ENCODE measurements at places on chromosomes 7 and 10.

DNA sequence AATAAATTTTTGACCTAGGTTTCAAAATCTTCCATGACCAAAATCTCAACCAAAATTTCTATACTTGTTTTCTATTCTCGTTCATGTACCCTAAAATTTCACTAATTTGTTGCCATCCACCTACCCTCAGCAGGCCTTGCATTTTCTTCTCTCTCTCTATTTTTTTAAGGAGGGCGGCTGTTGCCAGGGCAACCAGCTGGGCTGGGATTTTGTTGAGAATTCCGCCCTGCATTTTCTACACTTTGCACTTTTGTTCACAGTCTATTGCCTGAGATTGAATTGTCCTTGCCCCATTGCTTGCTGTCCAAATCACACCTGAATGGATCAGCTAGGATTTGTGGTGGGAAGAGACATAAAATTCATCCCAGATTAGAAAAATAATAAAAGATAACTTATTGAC lies 657.5 kb upstream of the NRP1 start:
- DNase-seq: no peak

DNA sequence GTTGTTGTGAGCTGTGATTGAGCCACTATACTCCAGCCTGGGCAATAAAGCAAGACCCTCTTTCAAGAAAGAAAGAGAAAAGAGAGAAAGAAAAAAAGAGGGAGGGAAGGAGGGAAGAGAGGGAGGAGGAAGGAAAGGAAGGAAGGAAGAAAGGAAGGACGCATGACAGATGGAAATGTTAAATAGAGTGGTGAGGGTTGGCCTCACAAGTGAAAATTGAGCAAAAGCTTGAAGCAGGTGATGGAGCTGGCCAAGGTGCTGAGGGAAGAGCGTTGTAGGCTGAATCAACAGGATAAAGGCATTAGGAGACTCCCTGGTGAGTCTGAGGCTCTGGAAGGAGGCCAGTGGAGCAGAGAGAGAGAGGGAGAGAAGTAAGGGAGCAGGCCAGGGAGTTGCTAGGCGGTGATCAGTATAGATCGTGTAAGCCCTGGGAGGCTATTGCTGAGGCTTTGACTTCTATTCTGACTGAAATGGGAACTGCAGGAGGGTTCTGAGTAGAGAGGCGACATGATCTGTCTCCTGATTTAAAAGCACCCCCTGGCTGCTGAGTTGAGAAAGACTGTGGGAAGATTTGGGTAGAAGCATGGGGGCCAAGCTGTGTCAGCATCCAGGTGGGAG lies 26.5 kb upstream of the TMEM248 start:
- peak; percentile 7 for DNase-seq

- DNase-seq: peak; percentile 20
Observed at GRCh38 chr7:137169282-137169698, 174.2 kb downstream of the PTN start.

DNA sequence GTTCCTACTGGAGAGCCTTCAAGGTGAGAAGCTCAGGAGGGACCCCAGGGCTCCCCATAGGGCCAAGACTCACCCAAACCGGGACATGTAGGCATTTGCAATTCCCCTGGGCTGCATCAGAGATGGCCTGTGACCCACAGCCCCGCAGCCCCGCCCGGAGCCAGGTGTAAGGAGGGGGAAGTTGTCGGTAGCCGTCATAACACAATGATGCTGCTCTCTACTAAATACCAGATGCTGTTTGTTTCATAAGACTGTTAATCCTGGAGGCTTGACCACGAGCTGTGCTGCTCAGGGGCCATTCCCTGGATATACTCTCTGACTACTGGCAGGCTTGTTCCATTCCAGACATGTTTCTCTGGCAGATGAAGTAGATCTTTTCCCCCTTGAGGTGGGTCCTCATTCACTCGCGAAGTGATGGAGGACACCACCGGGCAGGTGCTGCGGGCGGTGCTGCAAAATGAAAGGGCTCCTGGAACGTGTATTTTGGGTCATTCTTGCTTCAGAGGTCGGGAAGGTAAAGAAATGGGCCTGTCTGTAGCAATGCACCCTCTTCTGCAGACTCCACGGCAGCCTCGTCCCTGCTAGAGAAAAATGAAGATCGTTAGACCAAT lies 61.1 kb downstream of the MKI67 start:
- peak; percentile 72 for DNase-seq

- no peak for DNase-seq
Observed at GRCh38 chr7:100198266-100198665, 20.5 kb downstream of the STAG3 start.

- DNase-seq: no peak
Observed at GRCh38 chr7:47576031-47576865, 5.7 kb downstream of the TNS3 start.

DNA sequence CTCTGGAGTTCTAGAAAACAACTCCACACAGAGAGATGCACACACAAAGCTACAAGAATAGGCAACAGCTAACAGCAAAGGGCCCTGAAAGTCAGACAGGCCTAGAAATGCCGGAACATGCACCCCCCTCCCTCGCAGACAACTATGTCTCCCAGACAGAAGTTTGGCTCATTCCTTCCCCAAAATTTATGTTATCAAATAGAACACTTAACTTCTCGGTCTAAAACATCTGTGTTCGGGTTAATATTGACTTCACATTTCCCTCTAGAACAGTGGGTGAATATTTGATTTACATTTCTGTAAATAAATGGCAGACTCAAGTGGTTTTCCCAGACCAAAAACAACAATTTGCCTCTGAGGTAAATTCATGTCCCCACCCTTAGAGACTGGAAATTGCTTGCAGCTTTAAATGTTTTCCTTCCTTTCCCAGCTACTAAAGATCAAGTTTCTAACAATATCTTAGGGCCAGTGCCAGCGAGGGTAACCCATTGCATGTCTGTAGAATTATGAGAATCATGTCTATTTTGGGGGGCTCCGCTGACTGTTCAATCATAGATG lies 92.5 kb upstream of the INHBA start:
- DNase-seq: no peak

- DNase-seq: no peak
Observed at GRCh38 chr10:58754469-58755339, 242.0 kb downstream of the BICC1 start.

DNA sequence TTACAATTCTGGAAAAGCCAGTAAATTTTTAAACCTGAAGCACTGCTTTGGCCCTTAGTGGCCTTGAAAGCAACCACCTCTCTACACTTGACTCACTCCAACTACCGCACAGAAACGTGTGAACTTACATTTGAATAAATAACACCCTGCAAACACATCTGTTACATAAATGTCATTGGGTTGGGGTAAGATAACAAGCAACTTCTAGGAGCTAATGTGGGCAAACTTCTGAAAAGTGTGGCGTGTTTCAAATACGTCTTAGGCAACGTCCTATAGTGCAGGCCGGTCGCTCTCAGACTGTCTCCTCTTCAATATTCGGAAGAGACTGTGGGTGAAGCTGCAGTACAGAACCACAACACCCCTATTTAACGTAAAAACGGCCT lies 474 bp downstream of the ORC5 start:
- no peak for DNase-seq

DNA sequence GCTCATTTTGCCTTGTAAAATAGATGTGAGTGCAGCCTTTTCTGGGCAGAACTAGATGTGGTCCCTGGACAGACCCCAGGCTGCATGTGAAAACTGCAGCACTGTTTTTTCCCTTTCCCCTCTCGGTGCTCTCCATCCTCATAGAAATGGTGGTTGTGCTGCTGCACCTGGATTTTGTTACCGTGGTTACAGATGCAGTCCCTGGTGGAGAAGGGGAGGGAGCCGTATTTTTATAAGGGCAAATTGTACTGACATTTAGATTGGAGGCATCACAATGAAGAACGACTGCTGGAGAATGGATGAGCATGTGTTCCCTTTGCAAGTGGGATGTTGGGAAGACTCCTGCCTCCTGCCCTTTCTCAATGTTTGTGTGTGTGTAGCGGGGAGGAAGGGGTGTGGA lies 469.9 kb downstream of the CCSER2 start:
- DNase-seq: no peak

DNA sequence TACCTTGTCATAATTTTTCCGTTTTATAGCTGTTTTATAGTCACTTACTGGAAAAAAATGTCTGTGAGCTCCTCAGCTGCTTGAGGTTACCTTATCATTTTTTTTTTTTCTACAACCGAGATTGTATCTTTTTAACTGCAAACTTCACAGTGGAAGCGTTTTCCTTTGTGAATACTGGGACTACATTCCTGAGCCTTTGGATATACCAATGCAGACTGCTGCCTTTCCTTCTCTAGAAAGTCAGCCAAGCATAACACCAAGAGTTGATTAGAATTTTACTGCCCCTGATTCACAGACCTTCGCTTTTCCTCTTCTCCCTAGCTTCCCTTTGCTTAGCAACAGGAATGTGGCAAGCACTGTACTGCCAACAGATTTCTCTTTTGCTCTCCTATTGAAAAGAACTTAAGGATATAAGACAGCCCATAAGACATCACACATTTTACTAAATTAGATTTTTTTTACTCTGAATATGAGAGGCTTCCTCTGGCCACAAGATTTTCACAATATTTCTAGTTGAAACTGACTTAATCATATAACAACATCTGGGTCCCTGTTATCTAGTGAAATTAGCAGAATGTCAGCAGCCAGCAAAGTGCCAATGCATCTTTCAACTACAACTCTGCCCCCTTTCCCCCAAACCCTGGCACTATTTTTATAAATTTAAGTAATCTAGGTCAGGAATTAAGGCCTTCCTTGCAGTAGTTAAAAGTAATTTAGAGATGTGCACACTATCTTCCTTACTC lies 170.6 kb downstream of the PRKG1 start:
- DNase-seq: no peak

DNA sequence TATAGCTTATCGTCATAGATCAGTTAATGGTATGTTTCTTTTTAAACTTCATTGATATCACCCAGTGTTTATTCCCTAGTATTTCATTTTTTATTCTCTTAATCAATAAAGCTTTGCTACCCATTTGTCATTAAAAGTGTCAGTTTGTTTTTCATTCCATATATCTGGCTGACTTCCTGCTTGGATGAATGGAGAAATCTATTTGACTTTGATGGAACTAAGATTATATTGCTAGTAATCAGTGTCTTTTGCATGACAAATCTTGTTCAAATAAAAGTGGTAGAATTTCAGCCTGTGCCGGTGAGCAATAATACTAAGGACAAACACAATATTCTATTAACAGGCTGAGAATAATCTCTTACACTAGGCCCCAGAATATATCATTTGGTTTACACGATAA lies 203.3 kb downstream of the SEC23IP start:
- DNase-seq: no peak

GRCh38 chr10:119872610-119872859 lies at the start of gene MCMBP:
TSS of gene MCMBP (minus strand) at chr10:119872843. CDS start at chr10:119872584, 259 bp downstream.
- no peak for DNase-seq

GRCh38 chr7:930975-931758 lies 23.3 kb downstream of the ADAP1 start:
- peak; percentile 65 for DNase-seq

- DNase-seq: no peak
Observed at GRCh38 chr10:8498881-8499280, 444.4 kb downstream of the GATA3 start.

DNA sequence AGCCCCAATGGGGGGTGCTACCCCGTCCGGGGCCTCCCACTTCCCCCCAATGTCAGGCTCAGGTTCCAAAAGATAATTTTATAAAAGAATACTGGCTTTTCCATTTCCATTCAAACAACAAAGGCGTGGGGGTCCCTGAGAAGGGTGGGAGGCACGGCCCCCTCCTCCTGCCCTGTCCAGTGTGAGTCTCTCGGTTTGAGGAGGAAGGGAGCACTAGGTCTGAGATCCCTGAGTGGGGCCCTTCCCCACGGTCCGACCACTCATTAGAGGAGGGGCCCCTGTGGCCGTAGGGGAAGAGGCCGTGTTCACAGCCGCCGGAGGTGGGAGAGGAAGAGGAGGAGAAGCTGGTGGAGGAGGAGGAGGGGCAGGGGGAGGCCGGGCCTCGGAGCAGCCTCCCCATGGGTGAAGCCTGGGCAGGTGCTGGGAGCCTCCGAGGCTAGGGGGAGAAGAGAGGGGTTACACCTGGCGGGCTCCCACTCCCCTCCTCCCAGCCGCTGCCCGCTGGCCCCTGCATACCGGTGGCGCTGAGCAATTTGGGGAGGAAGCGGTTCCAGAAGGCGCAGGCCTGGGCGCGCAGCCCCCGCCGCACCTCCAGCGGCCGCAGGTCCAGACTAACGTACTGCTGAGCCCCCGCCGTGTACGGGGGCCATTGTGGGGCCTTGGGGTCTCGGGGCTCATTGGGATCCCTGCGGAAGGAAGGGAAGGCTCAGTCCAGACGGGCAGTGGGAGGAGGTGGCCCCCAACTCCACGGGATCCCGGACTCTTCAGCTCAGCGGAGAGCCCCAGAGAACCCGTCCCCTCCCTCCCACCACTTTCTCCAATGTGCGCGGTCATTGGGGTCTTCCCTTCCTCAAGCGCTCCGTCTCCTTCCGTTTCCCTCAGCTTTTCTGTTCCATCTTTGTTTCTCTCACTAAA lies 1.4 kb upstream of the UFSP1 start:
- DNase-seq: no peak

DNA sequence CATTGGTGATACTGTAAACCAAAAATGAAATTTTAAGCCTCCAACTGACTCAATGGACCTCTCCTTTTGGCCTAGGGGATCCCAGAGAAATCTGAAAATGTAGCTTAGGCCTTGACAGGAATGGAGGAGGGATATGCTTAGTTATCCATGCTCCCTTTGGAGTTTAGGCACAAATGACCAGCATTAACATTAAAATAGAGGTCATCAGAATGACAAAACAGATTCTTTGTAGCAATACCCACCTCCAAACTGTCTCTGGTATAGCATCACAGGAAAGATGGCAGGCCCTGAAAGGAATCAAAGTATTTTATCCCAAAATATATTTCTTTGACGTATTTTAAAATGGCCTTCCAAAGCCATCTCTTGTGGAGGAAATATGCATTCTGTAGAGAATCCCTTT lies 39.1 kb upstream of the LRRN3 start:
- no peak for DNase-seq

Data from GF-D8 (cell line).